ENCODE measurements at places on chromosomes 6 and 20.

DNA sequence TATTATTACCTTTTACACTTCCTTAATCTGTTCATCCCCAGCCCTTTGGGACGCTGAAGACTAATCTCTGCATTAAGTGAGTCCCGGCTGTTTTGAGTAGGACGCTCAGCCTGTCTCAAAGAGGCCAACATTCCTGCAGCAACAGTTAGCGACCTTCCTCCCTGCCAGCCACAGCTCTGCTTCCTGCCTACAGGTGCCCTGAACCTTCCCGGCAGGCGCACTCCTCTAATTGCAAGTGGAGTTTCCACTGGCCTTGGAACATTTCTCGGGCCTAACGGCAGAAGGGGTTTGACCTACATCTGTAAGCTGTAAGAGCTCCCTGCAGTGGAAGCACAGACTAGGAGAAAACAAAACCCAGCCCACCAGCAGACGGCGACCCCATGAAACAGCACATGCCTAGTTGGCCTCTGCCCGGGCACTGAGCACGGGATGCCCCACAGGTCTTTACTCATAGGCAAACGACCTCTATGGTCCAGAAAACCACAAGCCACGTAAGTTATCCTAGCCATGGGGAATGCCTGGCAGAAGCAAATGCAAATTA lies 137.9 kb downstream of the DTNBP1 start:
- DNase-seq: no peak

GRCh38 chr6:7261852-7262461 lies 51.0 kb downstream of the SSR1 start:
- no peak for DNase-seq

- DNase-seq: no peak
These were observed 208.4 kb downstream of the PREX1 start for GRCh38 chr20:48619126-48620101.

DNA sequence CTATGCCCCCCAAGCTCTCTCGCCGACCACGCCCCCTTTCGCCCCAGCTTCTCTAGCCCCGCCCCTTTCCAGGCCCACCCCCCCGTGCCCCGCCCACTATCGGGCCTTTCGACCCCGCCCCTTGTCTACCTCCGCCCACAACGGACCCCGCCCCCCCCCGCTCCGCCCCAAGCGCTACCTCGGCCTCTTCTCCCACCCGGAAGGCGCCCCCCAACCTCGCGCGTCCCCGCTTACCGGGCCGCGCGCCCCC lies 200 bp downstream of the ZBTB22 start:
- DNase-seq: no peak

DNA sequence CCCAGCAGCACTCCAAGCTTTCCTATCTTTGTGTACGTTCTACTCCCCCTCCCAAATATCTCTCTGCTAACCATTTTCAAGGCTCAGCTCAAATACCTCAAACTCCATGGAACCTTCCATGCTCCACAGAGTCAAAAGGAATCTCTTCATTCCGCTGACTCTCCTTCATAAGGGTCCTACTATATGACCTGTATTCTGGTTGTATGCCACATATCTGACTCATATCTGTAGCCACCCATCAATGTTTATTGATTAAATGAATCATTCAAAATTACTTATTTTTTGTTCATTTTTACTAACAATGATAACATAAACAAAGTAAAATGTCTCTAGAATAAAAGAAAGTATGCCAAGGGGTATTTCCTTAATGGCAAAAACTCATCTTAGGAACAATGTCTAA lies 123.2 kb downstream of the ARHGAP18 start:
- no peak for DNase-seq

DNA sequence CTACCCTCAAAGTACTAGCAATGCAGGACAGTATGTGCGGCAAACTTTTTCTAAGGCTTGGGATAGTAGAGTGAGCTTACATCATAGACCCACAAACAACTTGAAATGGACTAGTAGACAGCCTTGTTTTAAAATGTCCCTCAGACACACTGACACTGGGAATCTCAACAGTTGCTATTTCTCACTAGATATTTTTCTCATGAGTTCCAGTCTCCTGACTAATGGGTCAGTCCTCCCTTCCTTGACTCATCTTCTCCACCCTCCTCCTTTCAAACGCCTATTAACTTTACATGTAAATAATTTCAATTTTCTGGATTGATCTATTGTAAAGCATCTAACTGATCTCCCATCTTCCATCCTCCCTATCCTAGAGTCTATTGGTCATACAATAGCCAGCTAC lies 308.3 kb upstream of the PREP start:
- no peak for DNase-seq

GRCh38 chr20:25269833-25270170 lies 21.9 kb downstream of the PYGB start:
- no peak for DNase-seq

GRCh38 chr6:134477991-134478635 lies 160.2 kb upstream of the SGK1 start:
- DNase-seq: no peak

- no peak for DNase-seq
These were observed 164.2 kb upstream of the AKAP12 start for GRCh38 chr6:151075527-151075926.

GRCh38 chr20:48841875-48842529 lies 14.2 kb upstream of the PREX1 start:
- DNase-seq: no peak

DNA sequence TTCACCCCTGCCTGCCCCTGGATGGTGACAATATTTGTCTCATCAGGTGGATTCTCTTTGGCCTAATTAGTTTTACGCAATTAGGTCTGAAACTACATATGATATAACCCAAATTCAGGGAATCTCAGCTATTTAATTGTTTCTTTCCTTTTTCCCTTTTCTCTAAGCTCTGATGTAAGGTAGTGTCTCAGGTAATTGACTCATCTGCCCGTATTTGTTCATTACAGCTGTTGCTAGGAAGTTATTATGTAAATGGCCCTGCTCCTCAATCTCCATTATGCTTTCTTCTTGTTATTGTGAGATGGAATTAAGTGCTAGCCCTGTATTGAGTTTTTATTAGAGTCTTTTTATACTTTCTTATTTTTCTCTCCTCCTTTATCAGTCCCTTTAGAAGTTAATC lies 378.2 kb upstream of the ARID1B start:
- no peak for DNase-seq

- DNase-seq: no peak
These were observed 4.0 kb upstream of the ATXN1 start for GRCh38 chr6:16765235-16765634.

- no peak for DNase-seq
These were observed 18.2 kb downstream of the SCGN start for GRCh38 chr6:25670208-25670607.

- no peak for DNase-seq
These were observed 6.5 kb downstream of the KCNB1 start for GRCh38 chr20:49476016-49476355.

- DNase-seq: no peak
These were observed 33.0 kb downstream of the LMBRD1 start for GRCh38 chr6:69763763-69764162.

- DNase-seq: no peak
These were observed 138.9 kb upstream of the RALGAPA2 start for GRCh38 chr20:20851385-20851784.

GRCh38 chr6:143742955-143743255 lies 65.1 kb downstream of the PHACTR2 start:
- DNase-seq: no peak

- DNase-seq: no peak
These were observed 5.5 kb downstream of the ABT1 start for GRCh38 chr6:26602262-26602661.

DNA sequence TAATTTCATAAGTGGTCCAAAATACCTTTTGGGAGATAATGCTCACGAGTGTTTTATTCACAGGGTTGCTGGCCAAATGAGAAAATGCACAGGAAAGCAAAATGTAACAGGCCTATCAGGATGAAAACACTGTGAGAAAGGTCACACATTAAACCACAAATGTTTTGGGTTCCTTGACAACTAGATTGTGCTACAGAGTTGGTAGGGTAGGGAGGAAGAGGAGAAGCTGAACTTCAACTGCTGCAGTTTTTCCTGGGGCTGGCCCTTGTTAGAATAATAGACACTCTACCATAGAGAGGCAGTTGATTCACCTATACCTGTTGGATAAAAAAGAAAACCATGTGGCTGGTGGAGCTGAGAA lies 28.1 kb upstream of the PAQR8 start:
- no peak for DNase-seq

GRCh38 chr20:62141043-62141396 lies 2.2 kb downstream of the PSMA7 start:
- no peak for DNase-seq

DNA sequence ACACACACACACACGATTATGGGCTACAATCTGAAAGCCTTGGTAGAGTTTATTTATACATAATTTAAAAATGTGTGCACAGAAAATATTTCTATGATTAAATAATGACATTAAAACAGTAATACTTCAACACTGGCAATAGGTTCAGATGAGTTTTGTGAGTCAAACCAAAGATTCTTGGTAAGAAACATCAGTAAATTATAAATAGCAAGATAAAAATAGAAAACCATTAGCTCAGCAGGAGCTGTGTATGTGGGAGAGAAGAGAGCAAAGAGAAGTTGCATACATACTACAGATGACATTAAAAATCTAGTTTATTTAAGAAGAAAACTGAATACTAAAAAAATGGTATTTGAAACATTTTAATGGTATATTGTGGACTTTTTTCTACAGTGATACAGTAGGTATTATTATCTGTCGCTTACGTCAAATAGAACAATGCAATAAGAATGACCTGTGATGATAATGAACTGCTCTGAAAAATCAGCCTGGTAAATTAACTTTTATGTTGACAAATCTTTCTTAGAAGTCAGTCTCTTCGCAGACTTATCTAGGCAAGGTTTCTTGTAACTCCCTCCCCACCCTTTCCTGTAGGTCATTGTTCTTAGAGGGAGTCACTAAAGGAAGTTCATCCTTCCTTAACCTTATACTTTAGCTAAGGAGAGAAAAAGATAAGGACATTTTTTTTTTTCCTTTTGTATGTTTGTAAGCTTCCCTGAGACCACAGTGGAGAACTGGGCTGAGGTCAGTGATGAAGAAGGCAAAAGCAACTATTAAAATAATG lies 149.3 kb downstream of the GJA1 start:
- no peak for DNase-seq

GRCh38 chr6:70823651-70824050 lies 133.2 kb downstream of the B3GAT2 start:
- DNase-seq: no peak

All from GM10248 (cell line).